ENCODE measurements at places on chromosomes 13 and 19. TPM values are rescaled to one million over a fixed set of nuclear protein-coding genes. Genes with fewer than 3 reads are reported as not detected.
A peak's percentile ranks its signal among the peaks of the same experiment; 100 is the strongest.

DNA sequence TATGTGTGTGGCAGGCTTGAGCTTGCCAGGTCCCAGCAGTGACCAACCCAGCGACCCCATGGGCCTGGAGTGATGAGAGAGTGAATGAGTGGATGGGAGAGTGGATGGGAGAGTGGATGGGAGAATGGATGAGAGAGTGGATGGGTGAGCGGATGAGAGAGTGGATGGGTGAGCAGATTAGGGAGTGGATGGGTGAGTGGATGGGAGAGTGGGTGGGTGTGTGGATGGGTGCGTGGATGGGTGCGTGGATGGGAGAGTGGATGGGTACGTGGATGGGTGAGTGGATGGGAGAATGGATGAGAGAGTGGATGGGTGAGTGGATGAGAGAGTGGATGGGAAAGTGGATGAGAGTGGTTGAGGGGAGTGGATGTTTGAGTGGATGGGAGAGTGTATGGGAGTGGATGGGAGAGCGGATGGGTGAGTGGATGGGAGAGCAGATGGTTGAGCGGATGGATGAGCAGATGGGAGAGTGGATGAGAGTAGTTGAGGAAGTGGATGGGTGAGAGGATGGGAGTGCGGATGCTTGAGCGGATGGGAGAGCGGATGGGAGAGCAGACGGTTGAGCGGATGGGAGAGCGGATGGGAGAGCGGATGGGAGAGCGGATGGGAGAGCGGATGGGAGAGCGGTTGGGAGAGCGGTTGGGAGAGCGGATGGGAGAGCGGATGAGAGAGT, 10.3 kb upstream of the TEKTIP1 start:
- no peak for DNase-seq

DNA sequence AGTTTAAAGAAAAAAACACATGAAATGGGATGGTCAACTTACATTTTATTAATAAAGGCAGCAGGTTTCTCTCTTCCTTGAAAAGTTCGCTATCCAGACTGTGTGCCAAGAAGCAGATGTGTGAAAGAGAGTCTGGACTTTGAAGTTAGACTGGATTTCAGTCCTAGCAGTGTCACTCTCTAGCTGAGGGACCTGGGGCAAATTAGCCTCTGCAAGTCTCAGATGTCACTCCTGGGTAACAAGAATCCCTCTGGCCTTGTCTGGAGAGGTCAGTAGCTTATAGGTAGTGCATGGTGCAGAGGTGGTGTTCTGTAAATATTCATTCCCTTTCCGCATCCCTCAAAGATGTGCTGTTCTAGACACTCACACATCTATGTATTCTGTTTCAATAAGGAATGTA, 187.6 kb upstream of the RNF113B start:
- DNase-seq, result no peak

DNA sequence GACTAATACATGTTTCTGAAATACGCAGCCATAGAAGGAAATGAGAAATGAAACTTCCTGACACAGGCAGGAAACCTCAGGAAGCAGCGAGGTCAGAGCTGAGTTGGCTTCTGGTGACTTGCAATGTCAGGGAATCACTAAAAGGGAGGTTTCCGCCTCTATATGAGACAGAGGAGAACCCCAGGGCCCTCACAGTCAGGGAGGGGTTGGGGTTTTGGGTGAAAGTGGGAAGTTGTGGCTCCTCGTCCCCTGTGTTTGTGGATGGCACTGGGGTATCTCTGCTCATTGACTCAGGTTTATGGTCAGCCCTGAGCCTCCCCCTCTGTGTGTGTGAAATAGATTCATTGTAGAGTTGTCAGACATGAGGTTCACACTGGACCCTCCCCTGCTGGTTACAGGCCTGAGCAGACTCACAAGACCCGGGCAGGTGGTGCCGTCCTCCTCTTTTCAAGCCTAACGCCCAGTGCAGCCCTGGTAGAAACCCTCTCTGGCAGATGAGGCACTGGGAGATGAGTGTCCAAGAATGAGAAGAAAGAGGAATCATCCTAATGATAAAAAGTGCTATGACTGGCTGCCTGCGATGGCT, 5.5 kb upstream of the LILRA6 start:
- no peak for DNase-seq

DNA sequence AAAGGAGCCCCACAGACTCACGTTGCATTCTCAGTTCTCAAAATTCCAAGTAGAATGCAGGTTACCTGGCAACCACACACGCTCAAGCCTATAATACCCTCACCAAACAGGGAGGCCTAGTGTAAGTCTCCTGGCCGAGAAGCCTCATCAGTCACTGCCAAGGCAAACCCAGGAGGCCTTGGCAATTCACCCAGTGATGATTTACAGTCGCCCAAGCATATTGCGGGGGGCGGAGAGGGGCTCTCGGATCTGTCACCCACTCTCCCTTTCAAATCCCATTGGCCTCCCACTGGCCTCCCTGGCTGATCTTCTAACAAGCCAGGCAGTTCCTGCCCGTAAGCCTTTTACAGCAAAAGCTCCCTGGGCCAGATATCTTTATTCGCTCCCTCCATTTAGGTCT, 1.1 kb downstream of the AKAP8L start:
- DNase-seq, result peak; percentile 14

DNA sequence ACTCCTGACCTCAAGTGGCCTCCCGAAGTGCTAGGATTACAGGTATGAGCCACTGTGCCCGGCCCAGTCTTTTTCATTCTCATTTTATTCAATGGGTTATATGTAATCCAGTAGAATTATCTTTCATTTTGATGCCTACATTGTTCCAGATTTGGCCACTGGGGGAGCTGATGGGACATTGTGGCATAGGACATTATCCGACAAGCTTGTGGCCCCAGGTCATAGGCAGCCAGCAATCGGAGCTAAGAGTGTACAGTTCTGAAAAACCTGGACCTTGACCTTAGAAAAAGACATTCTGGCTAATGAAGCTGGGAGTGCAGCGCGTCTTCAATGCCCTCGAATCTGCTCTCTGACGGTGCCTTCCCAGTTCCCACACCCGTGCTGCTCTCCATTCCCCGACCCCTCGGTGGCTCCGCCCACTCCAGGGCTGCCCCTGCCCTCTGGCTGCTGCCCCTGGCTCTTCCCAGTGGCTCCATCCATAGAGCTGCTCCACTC, 108.7 kb downstream of the TEX29 start:
- DNase-seq, result peak; percentile 39

- DNase-seq, result no peak
These were observed 23.5 kb upstream of the GARRE1 start for GRCh38 chr19:34230820-34231219.

- no peak for DNase-seq
These were observed 102.9 kb downstream of the FRY start for GRCh38 chr13:32134241-32135055.

- DNase-seq, result peak; percentile 12
These were observed 2506.4 kb downstream of the PCDH9 start for GRCh38 chr13:64723724-64724123.

DNA sequence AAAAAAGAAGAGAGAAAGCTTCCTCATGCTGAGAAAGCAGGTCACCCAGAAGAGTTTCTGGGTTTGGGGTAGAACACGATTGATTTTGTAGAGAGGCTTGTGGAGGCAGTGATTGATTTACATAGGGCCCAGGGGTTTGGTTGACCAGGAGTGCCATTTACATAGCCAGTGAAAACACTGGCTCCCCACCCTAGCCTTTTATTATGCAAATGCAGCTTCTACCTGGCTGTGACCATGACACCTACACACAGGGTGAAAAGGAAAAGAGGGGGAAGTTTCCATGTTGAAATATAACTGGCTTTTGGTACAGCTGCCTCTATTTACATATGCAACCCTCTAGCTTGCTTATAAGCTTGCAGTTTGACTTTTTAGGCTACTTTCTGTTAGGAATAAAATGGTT, 62.0 kb downstream of the ZNF100 start:
- DNase-seq, result no peak

DNA sequence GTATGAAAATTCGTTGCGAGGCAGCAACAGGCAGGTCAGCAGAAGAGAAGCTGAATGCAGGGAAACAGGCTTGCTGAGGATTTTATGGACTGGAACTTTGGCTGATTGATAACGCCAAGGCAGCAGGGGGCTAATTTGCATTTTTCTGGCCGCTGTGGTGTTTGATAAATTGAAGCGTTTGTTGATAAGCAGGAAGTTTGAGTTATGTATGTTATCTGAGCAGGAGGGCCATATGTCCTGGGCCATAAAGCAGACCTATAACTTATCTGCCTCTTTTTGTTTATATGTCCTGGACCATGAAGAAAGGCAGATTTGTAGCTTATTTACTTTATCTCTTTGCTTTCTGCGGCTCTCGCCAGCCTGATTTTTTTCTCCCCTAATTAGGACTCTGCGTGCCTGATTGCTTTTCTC, 65.9 kb downstream of the ZNF627 start:
- DNase-seq, result no peak

DNA sequence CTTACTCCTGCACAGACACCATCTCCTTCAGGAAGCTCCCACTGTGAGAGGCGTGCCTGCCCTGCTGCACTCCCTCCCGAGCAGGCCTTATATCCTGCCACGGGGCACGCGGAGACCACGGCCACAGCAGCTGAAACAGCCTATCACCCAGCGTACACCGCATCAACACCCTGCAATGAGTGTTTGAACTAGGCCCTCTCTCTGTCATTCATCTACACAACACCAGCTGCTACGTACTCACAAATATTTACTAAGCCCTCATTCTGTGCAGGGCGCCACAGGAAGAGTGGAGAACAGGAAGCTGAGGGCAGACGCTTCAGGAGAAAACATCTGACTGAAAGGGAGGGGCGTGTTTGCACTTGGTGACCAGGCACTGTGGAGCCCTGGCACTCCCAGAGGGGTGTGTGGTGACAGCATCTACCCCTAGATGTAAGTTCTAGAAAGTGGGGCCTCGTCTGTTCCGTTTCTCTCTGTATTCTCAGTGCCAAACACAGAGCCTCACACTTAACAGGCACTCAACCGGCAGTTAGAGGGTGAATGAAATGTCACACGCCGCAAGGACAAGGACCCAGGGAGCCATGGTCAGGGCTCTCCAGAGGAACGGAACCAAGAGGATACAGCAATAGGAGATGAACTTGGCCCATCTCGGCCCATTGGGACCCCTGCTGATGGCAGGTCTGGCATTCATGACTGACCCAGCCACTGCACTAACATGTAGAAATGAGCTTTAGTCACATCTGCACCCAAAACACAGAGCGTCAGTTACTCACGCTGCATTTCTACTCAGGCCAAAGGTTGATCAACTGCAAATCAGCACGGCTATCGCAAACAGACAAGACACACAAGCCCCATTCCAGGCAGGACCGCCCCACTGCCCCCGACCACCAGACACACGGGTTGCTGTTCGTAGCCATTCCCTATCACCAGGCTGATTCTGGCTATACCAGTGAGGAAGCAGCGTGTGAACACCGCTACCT, 15.7 kb downstream of the RANBP3 start:
- peak; percentile 81 for DNase-seq

CDC34 gene
- polyA plus RNA-seq, result 69.8 TPM

ZNF493 gene
- 21.9 TPM for polyA plus RNA-seq
